ENCODE measurements at places on chromosomes 5 and 9. TPM values are rescaled to one million over a fixed set of nuclear protein-coding genes. Genes with fewer than 3 reads are reported as not detected.

Gene FOXD4L6
- polyA plus RNA-seq: not detected

Gene SLC25A2
- not detected for polyA plus RNA-seq

Gene NSMF
- 18.1 TPM for polyA plus RNA-seq

Gene SLC22A4
- polyA plus RNA-seq: 3.2 TPM

Gene CCDC180
- 7.9 TPM for polyA plus RNA-seq

Gene PCDHB16
- 3.9 TPM for polyA plus RNA-seq

Gene LRRC19
- polyA plus RNA-seq: 0.13 TPM

Gene ECSCR
- 29.6 TPM for polyA plus RNA-seq

Gene RIGI
- polyA plus RNA-seq: 6.9 TPM

Gene PCDHGA3
- polyA plus RNA-seq: 1.0 TPM

Gene ROPN1L
- 0.25 TPM for polyA plus RNA-seq

Gene ADGRD2
- polyA plus RNA-seq: not detected

DNA sequence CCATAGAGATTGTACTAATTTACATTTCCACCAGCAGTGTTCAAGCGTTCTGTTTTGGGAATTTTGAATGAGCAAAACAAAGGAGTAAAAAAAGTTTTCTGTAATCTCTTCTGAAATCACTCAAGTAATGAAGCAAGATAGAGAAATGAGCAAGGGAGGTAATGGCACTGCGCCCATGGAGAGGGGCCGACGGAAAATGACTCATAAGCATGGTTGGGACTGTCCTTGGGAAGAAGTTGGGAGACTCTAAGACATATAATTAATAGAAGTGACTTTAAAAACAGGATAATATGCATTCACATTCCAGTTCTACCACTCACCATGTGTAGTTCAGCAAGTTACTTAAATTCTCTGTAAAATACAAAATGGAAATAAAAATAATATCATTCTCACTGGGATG is 62.5 kb upstream of the C5orf46 start:
- DNase-seq: no peak

GRCh38 chr5:133792655-133793054 is 175.8 kb downstream of the C5orf15 start:
- no peak for DNase-seq

DNA sequence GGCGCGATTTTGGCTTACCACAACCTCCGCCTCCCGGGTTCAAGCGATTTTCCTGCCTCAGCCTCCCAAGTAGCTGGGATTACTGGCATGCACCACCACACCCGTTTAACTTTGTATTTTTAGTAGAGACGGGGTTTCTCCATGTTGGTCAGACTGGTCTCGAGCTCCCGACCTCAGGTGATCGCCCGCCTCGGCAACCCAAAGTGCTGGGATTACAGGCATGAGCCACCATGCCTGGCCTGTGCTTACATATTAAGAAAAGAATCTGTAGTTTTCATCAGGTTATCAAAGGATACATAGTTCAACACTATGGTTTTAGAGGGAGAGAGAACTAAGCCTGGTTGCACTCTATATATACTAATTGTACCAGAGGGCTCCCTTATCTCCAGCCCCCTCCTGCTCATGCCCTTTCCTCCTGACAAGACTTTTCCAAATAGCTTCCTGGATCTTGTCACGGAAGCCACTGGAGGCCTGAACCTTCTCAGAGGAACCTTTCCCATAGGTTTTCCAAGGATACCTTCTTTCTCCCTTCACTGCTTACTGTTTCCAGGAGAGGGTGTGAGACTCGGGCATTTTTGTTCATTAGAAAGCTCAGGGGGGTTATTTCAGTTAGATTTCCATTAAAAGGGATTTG is 53.1 kb downstream of the SLC44A1 start:
- no peak for DNase-seq

DNA sequence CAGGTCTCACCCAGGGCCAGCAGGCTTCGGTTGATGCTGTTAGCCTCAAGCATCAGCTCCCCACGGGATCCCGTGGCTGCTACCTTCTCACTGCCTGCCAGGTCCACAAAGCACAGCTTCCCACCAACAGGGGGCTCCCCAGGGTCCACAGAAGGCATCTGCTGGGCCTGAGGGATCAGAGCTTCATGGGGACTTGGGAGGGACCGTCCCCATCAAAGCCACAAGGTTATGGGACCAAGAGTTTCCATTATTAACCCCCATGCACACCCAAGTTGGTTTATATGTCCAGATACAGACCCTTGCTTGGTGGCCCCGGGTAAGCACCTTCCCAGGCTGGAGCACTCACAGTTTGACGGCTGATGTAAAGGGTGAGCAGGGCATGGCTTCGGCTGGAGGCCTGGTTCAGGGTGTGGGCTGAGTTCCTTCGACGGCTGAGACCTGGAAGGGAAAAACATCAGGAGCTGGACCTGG is 3.0 kb downstream of the KIF12 start:
- DNase-seq: no peak

DNA sequence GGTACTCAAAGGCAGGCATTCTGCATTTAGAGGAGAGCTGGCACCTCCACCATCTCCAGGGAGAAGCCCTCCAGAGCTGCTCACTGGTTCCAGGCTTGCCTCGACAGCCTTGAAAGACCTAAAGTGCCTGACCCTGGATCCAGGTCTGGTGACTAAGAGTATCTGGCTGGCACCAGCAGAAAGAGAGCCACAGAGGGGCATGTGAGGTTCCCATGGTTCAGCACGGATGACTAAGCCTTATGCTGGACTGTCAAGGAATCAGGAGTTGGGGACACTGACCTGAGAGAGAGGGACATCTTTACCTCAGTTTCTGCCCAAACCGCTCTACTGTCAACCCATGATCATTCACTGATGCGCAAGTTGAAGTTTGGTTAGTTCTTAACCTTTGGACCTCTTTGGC is 3.0 kb downstream of the ACTL7A start:
- DNase-seq: no peak

GRCh38 chr5:6753851-6754250 is 40.6 kb downstream of the TENT4A start:
- no peak for DNase-seq

DNA sequence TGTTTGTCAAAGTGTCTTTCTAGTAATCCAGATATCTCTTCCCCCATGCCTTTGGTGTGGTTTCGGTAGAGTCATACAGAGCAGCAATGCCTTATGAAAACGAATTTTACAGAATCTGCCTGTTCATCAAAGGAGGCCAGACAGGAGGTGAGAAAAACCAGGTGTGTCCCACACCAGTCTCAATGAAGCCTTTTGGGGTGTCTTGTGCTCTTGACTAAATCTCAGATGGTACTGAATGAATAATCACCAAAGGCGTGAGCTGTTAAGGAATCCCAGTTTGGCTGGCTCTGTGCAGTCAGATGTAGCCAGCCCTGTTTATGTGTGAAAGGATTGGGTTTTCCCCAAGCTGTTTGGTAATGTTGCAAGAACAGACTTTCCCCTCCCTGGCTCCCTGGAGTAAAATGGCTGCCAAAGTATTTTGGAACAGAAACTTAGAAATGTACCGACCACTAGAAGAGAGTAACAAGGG is 70.8 kb upstream of the CDKN2B start:
- DNase-seq: peak; percentile 22

GRCh38 chr5:34464829-34465228 is 191.3 kb upstream of the RAI14 start:
- no peak for DNase-seq

DNA sequence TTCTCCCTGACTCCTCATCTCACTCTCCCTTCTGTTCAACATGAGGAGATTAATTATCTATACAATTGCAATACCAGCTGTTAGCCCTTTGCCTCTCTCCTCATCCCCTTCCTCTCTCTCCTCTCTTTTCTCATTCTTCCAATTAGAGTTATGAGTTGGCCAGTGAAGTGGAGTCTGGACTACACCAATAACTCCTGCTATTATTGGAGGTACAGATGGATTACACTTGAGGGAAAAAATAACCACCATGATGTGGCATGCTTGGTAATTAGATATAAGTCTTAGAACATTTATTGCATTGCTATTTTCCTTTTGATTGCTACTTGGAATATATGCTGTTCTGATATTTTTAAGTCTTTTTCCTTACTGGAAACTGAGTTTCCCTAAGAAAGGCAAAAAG is 159.2 kb downstream of the FRMD3 start:
- no peak for DNase-seq

- DNase-seq: no peak
Measured at GRCh38 chr5:98455665-98456064, 317.8 kb upstream of the RGMB start.

DNA sequence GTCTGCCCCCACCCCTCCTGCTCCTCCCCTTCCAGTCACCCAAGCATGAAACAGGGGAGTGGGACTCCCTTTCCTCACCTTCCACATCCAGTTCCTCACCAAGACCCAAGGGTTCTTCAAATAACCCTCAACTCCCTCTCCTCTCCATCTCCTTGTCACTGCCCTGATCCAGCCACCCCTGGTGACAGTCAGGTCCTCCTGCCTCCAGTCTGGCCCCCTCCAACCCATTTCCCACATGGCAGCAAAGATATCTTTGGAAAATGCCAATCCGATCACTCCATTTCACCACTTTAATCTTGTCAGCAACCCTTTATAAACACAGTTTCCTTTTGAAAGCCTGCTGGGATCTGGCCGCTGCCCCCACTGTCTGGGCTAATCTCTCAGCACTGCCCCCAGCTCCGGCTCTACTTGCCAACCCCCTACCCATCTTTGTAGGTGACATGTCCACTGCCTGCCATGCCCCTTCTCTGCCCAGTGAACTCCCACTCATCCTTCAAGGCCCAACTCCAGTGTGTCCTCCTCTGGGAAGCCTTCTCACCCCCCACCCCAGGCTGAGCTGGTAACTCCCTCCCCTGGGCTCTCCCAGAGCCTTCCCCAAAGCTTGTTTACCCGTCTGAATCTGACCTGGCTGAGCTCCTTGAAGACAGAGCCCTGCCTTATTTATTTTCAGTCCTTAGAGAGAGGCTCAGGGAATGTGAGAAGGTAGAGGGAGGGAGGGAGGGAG is 781 bp upstream of the MYOZ3 start:
- no peak for DNase-seq

DNA sequence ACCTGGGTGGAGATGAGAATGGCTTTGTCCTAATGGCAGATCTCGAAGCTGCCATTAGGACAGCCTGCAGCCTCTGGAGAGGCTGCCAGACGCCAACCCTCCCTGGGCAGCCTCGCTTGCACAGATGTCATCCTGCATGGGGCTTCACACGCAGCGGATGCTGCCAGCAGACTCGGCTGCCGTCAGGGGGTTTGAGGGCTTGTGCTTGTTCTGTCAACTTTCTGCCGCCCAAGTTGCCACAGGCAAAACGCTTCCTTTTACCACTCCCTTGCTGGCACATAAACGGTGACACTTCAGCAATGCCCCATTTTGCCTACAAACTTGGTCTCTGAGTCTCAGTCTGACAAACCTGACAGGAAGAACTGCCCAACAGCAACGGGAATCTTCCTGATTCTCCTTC is 24.7 kb downstream of the DAP start:
- DNase-seq: no peak

DNA sequence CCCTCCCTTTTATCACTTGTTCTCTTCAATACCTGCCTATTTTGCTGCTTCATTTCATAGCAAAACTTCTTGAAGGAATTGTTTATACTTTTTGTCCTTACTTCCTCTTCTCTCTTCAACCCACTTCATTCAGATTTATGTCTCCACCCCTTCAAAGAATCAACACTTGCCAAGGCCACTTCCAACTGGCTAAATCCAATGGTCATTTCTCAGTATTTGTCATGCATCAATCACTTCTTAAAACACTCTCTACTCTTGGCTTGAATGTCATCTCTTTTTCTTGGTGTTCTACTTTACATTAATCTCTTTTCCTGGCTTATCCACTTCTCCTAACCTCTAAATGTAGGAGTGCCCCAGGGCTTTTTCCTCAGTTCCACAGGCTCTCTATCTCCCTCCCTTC is 8.3 kb upstream of the FCHO2 start:
- DNase-seq: no peak

- no peak for DNase-seq
Measured at GRCh38 chr5:19605846-19606407, 382.1 kb downstream of the CDH18 start.

DNA sequence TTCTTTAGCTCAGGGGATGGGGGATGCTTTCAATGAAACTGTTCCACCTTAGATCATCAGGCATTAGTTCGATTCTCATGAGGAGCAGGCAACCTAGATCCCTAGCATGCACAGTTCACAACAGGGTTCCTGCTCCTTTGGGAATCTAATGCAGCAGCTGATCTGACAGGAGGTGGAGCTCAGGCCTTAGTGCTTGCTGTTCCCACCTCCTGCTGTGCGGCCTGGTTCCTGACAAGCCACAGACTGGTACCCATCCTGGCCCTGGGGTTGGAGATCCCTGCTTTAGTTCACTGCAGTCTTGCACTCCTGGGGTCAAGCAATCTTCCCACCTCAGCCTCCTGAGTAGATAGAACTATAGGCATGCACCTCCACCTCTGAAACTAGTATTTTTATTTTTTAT is 1369.8 kb upstream of the NUDT12 start:
- no peak for DNase-seq

DNA sequence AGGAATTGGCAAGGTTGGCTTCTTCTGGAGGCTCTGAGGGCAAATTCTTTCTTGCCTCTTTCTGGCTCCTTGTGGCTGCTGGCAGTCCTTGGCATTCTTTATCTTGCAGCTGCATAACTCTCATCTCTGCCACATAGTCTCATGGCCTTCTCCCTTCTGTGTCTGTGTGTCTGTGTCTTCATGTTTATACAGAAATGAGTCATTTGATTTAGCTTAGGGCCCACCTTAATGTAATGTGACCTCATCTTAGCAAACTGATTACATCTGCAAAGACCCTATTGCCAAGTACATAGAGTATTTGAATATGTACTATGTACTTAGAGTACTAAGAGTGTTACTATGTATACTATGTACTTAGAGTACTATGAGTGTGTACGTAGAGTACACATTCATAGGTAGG is 122.5 kb downstream of the RFK start:
- no peak for DNase-seq

GRCh38 chr5:172530406-172530805 is 76.1 kb upstream of the SH3PXD2B start:
- DNase-seq: no peak

GRCh38 chr5:84589926-84590325 is 205.2 kb upstream of the EDIL3 start:
- no peak for DNase-seq

- no peak for DNase-seq
Measured at GRCh38 chr5:150139334-150139733, 16.3 kb downstream of the PDGFRB start.

DNA sequence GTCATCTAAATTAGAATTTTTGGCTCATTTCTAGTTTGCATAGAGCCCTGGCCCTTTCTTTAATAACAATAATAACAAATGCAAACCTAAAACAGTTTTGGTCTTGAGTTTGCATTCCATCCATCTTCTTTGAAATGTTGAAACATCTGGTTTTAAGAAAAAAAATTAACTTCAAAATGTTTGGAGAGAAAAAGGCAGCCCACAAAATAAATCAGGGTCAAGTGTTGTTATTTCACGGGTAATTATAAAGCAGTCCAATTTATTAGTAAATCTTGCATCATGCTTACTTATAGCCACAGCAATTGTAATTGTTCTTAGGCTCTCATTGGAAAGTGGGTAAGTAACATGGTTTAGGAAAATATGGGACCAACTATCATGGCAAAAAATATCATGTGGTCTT is 247.0 kb upstream of the MEF2C start:
- DNase-seq: no peak

DNA sequence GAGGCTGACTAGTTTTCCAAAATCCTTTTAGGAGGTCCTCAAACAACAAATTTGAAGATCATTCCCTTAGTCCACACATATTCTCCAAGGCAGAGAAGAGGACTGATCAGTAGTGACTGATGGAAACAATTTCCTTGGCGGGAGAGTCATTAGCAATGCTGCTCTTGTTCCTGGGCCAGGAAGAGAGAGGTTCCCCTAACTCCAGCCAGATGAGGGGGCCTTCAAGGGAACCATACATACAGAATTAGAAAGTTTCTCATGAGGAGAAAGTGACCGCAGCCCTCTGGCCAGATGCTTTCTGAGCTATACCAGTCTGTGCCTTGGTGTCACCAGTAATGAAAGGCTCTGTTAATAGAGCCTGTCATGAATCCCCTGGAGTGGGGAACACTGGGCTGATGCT is 539.4 kb downstream of the BNC2 start:
- DNase-seq: no peak
